ENCODE measurements at places on chromosomes 1 and 21. TPM values are rescaled to one million over a fixed set of nuclear protein-coding genes. Genes with fewer than 3 reads are reported as not detected.
A peak's percentile ranks its signal among the peaks of the same experiment; 100 is the strongest.

DNA sequence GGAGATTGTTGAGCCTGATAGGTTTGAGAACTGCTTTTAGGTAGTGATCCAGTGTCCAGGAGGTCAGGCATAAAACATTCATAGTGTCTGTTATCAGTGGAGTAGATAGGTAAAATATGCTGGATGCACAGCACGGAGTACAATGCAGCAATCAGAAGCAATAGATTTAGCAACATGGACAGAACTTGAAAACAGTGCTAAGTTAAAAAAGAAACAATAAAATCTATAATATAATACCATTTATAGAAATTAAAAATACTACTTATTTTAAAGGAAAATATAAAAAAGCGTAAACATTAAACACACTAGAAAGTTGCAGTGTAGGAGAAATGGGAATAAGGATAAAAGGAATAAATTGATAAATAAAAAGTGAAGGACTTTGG lies 3.4 kb upstream of the TAF13 start:
- no peak for DNase-seq

- DNase-seq: no peak
Measured at GRCh38 chr1:204683284-204684205, 2.0 kb downstream of the LRRN2 start.

GRCh38 chr1:68281946-68282615 lies 49.8 kb upstream of the WLS start:
- no peak for DNase-seq

- DNase-seq: peak; percentile 41
Measured at GRCh38 chr1:66359269-66359668, 174.7 kb upstream of the SGIP1 start.

Gene PTGER3
- polyA plus RNA-seq: 0.08 TPM
